ENCODE measurements at places on chromosomes 4 and X. TPM values are rescaled to one million over a fixed set of nuclear protein-coding genes. Genes with fewer than 3 reads are reported as not detected.

RHOH gene
- total RNA-seq: 98.6 TPM

HTR2C gene
- not detected for total RNA-seq

TMSB4X gene
- 6,256 TPM for total RNA-seq

GUCY1B1 gene
- total RNA-seq: 0.36 TPM

SPP1 gene
- total RNA-seq: 0.45 TPM

SOWAHD gene
- total RNA-seq: 0.34 TPM

EFNB1 gene
- 4.8 TPM for total RNA-seq

NPY2R gene
- total RNA-seq: not detected

MAGEB5 gene
- total RNA-seq: not detected

ADGRA3 gene
- total RNA-seq: 1.5 TPM

FAM47E gene
- not detected for total RNA-seq

MAGEC1 gene
- not detected for total RNA-seq

TET2 gene
- 30.6 TPM for total RNA-seq

VGLL1 gene
- total RNA-seq: not detected

ADGRL3 gene
- not detected for total RNA-seq

RHOXF1 gene
- total RNA-seq: not detected

CNGA1 gene
- 0.70 TPM for total RNA-seq

CETN2 gene
- total RNA-seq: 12.6 TPM

TBC1D9 gene
- total RNA-seq: not detected

WAS gene
- 95.2 TPM for total RNA-seq

NAT8L gene
- total RNA-seq: 0.29 TPM

CLNK gene
- not detected for total RNA-seq

MAGEH1 gene
- total RNA-seq: 20.0 TPM

All from activated CD4-positive, alpha-beta memory T cell treated with anti-CD3 and anti-CD28 coated beads for 36 hours (primary cell).